ENCODE measurements at places on chromosomes 1 and 21.
A peak's percentile ranks its signal among the peaks of the same experiment; 100 is the strongest.

DNA sequence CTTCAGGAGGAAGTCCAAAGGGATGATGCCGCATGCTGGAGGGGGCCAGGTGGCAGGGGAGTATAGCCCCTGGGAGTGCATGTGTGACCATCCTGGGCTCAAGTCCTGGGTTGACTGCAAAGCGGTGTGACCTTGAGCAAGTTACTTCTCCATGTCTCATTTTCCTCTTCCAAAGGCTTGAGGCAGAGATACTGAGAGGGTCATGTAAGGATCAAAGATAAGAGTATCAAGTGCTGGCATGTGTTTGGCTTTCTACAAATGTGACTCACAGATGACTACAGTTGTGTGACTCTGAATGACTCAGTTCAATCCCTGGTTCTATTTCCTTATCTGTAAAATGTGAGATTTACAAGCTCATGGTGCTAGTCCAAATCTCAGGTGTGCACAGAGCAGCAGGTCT is 26.1 kb downstream of the PROK1 start:
- DNase-seq: no peak

DNA sequence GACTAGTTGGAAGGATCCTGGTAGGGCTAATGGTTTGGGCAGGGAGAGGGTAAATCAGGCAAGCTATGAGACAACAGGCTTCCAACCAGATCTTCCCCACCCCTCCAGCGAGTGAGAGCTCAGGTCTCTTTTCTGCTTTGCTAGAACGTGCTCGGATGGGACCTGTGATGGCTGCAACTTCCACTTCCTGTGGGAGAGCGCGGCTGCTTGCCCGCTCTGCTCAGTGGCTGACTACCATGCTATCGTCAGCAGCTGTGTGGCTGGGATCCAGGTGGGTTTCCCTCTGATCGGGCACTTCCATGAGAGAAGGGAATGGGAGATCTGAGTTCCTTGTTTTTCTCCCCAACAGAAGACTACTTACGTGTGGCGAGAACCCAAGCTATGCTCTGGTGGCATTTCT is 14.0 kb upstream of the SARS1 start:
- DNase-seq: no peak

- DNase-seq: no peak
These were observed 130.8 kb downstream of the LACTBL1 start for GRCh38 chr1:22841860-22842281.

GRCh38 chr1:71656902-71657301 is 576.1 kb upstream of the ZRANB2 start:
- no peak for DNase-seq

DNA sequence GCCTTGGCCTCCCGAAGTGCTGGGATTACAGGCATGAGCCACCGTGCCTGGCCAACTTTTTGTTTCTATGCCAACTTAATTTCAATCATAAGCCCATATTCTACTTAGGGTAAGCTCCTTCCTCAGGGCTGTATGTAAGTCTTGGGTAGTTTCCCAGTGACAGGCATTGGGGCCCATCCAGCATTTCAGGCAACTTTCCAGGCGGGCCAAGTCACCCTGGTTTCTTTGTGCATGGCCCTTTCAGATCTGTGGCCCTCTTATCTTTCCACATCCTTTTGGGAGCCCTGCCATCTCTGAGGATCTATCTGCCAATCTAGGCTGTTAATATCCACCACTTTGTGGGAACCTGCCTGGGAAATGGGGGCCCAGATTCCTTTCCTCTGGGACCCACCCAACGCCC is 58.7 kb downstream of the TNN start:
- no peak for DNase-seq

GRCh38 chr1:23593556-23594148 is 34.4 kb upstream of the ID3 start:
- DNase-seq: no peak

- no peak for DNase-seq
These were observed 869.8 kb upstream of the B3GALT2 start for GRCh38 chr1:194056169-194056568.

GRCh38 chr1:83596331-83596730 is 402.6 kb downstream of the TTLL7 start:
- DNase-seq: no peak

- peak; percentile 5 for DNase-seq
These were observed 24.8 kb upstream of the SELENON start for GRCh38 chr1:25774921-25775771.

DNA sequence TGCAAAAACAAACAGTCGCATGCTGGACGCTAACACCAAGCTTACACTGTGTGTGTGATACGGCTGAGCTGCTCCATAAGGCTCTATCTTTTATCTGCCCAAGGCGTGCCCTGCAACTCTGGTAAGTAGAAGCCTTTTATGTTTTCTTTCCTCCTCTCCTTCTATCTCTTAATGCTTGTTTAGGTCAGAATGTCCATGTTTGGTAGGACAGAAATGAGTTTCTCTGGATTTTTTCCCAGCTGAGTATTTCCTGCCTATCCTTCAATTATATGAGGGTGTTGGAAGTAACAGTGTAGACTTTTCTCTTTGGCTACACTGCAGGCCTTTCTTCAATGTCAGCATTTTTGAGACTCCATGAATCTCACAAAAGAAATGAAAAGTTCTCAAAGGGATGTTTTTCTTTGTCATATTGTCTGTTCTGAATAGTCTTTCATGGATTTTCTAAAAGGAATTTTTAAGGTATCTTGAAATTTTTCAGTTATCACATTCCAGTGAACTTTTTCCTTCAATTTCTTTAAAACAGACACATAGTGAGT is 124.2 kb downstream of the MACF1 start:
- DNase-seq: no peak

- no peak for DNase-seq
These were observed 53.3 kb downstream of the TAS1R2 start for GRCh38 chr1:18805925-18806849.

DNA sequence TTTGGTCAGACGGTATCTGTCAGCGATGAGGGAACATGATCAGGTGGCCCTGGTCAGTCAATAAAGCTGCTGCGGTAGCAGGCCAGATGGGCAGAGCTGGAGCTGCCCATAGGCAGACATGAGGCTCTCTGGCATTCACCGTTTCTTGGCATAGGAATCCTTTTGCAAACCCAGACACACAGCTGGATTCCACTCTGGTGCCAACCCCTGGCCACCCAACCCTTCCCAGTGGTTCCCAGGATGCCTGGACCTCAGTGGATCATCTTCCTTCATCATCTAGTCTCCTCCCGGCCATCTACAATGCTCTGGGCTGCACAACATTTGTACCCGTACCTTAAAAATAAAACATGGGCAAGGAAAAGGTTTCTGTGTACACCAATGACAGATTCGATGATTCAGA is 68.3 kb upstream of the ACTRT2 start:
- DNase-seq: no peak

- no peak for DNase-seq
These were observed 2.6 kb downstream of the CTNNBIP1 start for GRCh38 chr1:9907441-9907840.
